ENCODE measurements at places on chromosomes 12 and 14.

- DNase-seq = no peak
Observed at GRCh38 chr12:68326716-68327115, 5.4 kb downstream of the MDM1 start.

DNA sequence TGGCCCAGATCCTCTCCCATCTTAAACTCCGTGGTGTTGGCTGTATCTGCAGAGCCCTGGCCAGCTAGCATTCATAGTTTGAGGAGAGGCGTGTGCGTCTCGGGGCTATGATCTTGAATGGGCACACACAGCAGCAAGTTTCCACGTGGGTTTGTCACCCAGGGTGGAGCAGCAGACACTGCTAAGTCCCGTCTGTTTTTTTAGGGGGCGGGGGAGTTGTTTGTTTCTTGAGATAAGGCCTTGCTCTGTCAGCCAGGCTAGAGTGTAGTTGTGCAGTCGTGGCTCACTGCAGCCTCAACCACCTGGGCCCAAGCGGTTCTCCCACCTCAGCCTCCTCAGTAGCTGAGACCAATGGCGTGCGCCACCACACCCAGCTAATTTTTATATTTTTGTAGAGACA lies 20.1 kb upstream of the TEX22 start:
- no peak for DNase-seq

DNA sequence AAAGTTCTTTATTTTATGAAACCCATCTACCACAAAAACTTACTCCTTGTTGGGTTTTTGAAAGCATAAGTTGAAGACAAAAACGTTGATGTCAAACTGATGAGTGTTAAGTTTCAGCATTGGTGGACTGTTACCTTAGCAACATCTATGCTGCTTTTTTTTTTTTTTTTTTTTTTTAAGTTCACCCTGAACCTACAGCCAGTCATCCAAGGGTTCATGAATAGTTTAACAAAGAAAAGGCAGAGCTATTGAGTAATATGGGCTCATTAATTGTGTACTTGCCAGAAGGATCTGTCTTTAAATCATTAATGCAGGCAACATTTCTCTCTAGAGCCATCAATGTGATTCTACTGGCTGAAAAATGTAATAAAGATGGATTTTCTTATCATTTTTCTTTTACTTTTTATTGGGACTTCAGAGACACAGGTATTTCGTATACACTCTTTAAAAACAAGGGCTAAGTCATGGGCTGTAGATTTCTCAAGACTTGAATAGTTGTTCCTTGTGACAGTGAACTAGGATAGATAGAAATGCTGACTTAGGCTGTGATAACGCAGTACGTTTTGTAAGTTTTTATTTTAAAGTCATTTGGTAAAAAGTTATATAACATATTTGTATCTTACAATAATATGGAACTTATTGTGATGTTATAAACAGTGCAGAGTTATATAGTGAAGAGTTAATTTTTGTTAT lies at the start of gene PTPRQ:
TSS of gene PTPRQ (plus strand) at position 262 of the 693 bp plus-strand sequence. CDS start at position 373, 111 bp downstream.
- no peak for DNase-seq

GRCh38 chr12:570921-571794 lies 92.1 kb downstream of the NINJ2 start:
- no peak for DNase-seq

DNA sequence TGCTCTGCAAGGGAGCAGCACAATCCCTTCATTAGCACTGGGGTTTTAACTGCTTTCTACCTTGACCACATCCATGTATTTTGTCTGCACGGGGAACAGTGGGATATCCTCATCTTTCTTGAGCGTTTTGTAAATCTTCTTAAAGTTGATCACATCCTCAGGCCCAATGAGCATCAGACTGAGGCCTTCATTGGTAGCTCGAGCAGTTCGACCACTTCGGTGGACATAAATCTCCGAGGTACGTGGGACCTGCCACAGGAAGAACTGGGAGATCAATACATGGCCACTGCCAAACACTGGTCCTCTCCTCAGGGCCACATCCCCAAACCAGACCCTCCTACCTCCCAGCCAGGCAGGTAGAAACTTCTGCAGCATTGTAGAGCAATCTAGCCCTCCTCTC lies 26.1 kb downstream of the DDX24 start:
- DNase-seq = no peak

GRCh38 chr14:32432813-32433538 lies 103.9 kb downstream of the AKAP6 start:
- no peak for DNase-seq

DNA sequence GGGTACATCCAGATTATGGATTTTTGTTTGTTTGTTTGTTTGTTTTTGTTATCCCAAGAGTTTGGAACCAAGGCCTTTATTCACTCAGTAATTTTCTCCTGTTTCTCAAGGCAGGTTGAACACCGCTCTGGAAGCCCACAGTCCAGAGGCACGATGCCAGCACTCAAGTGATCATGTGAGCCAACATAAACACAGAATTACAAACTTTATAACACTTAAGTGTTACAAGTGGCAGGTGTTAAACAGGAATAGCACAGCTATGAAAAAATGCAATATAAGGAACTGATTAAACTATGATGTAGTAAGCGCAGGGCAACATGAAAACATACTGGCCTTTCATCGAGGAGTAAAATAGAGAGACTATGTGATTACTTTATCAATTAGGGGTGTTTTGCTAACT lies 1885.8 kb upstream of the SEL1L start:
- DNase-seq = no peak

DNA sequence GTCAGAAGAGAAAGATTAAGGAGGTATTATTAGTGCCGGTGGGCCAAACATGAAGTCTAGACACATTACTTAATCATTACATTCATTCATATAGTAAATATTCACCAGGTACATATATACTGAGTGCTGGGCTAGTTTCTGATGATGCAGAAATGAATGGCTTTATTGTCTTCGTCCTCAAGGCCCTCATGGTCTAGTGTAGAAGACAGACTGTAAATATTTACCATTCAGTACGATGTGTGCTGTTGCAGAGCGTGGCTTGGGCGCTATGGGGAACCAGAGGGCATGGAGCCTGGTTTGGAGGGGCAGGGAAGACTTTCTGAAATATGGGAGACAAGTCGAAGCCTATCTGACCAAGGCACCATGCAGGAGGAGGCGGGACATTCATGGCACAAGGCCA lies 37.0 kb upstream of the TCL1B start:
- DNase-seq = no peak

GRCh38 chr12:3227076-3227975 lies 150.1 kb downstream of the TSPAN9 start:
- DNase-seq = no peak

DNA sequence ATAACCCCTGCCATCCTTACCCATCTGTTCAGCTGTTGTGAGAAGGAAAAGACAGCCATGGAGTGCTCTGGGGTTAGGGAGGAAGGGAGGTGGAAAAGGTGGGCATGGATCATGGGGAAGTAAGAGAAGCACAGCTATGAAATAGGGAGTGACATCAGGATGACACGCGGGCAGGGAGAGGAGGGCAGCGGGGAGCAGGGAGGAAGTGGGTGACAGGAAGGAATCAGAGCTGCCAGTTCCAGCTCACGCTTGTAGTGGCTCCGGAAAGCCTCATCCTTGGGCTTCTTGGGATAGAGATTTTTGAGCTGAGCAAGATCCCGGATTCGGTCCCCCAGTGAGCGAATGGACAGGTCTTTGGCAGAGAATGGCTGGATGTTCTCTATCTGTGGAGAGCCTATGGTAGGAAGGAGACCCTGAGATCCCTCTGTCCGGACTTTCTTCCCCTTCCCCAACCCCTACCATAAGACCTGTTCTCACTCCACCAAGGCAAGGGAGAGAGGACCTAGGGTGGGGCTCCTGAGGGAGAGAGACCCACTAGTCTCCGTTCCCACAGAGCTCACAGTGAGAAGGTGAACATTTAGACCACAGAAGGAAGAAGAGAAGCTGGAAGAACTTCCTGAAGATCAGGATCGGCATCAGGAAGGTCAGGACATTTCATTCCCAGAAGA lies 10.3 kb downstream of the NAB2 start:
- DNase-seq = no peak

DNA sequence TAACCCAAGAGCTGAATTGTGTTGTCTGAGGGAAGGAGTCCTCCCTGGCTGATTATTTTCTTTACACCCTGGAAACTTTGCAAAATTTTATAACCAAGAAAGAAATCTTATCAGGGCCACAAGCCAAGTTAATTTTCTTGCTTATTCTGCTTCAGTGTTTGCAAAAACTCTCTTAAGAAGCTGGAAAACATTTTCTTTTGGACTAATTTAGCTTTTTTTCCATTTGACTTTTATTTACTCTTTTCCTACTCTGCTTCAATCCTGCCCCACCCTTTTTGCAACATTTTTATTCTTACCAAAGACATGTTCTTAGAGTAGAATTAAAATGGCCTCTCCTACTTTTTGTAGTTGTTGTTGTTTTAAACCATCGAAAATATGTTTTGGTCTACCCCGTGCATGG lies 378.7 kb downstream of the ZFP36L1 start:
- DNase-seq = no peak

- no peak for DNase-seq
Observed at GRCh38 chr12:14396071-14396470, 30.6 kb downstream of the ATF7IP start.

- DNase-seq = no peak
Observed at GRCh38 chr12:84537666-84538065, 374.9 kb downstream of the SLC6A15 start.

DNA sequence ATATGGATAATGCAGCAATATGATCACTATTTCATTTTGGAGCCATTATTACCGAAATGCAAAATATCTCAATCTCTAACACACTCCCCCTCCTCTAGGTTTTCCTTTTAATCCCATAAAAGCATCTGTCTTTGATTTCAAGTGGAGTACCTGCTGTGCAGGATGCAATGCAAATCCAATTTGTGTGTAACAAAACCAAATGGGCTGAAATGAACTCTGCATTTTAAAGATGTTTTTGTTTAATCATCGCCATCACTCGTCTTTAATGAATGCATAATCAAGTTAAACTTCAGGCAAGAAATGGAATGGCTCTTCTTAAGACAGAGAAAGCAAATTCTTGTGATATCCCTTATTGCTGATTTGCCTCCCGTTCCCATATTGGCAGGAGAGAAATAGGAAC lies 114.3 kb downstream of the SLC15A5 start:
- no peak for DNase-seq

GRCh38 chr12:11496157-11496851 lies 100.9 kb upstream of the PRB2 start:
- no peak for DNase-seq

DNA sequence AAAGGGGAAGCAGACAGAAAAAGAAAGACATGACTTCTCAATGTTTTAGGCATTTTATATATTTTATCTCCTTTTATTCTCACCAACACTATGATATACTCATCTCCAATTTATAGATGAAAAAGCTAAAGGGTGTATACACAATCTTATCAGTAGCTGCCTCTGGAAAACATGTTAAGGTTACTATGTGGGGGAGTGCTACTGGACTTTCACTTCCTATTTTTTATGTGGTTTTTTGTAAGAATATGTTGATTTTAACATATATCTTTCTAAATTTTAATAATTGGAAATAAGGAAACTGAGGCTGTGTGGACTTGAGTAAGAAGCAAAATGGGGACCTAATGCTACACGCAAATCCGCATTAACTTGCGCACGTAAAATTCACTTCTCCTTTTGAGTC lies 99.6 kb upstream of the PDE3A start:
- no peak for DNase-seq

DNA sequence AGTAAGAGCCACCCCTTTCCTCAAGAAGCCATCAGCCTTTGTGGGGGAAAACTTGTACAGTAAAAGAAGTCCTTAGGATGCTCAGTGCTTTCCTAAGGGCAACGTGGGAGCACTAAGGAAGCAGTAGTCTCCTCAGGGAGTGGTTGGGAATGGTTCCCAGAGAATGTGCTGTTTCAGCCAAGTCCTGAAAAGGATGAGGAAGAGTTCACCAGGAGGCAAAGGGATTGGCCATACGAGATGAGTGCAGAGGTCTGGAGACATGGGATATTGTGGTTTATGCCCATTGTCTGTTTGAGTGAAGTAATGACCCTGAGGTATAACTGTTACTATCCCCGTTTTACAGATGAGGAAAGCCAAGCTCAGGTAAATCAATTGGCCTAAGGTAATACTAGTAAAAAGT lies 86.0 kb upstream of the ATF1 start:
- no peak for DNase-seq

DNA sequence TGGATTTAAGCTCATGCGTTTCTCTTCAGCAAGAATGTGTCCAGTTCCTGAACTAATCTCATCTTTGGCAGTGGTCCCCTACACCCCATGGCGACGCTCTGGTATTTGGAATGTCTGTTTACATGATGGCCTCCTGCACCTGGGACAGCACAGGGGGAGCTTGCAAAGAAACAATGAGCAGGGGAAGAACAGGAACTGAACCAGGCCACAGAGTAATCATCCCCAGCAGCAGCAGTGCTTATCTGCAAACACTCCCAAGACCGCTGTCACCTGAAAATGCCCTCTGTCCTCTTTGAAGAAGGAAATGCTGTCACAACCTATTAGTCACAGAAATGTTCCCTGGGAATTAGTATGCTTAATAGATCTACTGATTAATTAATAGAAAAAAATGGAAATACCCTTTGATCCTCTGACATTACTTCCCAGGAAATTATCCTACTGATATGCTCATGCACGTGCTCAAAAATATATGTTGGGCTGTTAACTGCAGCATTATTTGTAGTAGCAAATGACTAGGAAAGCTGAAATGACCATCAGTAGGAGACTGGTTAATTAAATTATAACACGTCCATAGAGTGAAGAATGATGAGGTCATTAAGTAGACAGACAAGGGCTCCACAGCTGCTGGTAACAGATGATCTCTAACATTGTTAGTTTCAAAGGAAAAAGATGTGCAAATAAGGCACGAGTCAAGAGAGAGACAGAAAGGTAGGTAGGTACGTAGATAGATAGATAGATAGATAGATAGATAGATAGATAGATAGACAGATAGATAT lies 279.3 kb upstream of the FLRT2 start:
- DNase-seq = no peak

DNA sequence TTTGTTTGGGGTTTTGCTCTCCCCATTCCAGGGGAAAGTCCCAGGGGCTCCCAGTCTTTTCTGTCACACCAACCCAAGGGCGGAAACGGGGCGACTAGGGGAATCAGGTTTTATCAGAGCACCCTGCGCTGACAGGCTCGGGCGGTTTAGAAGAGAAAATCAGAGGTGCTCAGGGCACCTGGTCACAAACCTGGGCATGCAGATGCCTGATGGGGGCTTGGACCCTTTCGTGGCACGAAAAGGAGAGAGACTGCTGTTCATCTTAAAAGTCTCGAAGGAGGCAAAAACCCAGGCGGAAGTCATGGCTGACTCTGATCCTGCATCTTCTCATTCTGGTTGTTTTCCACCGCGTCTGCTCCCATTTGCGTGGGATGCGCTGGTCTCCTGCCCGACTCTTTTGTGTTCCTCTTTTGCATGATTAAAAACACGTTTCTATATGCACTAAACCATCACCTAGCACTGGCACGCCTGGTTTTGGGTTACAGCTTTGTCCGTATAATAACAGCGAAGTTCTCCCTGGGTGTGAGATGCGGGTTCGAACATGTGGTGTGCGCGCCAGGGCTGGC lies 13.2 kb downstream of the OTX2 start:
- no peak for DNase-seq

- DNase-seq = no peak
Observed at GRCh38 chr12:94659346-94659930, 9.1 kb upstream of the TMCC3 start.

GRCh38 chr14:102195446-102195845 lies 55.7 kb downstream of the WDR20 start:
- DNase-seq = no peak

- no peak for DNase-seq
Observed at GRCh38 chr12:66623455-66623854, 55.4 kb downstream of the GRIP1 start.

- no peak for DNase-seq
Observed at GRCh38 chr12:50734409-50735263, 29.3 kb upstream of the ATF1 start.

Measured in stimulated activated CD8-positive, alpha-beta memory T cell treated with anti-CD3 and anti-CD28 coated beads, Interleukin-12 subunit alpha, Interleukin-12 subunit beta, amount 100 ng/mL, for 1 hour (primary cell).